ENCODE measurements at places on chromosomes 7 and 10. TPM values are rescaled to one million over a fixed set of nuclear protein-coding genes. Genes with fewer than 3 reads are reported as not detected.

GRCh38 chr7:88868456-88868855, 72.9 kb upstream of the TEX47 start:
- no peaks in the 10 kb centered on the region for H3K27me3 ChIP-seq
- no peak for DNase-seq
- no peak overlapping the region for H3K27ac ChIP-seq
- H3K4me3 ChIP-seq, result no peak overlapping the region
- H3K36me3 ChIP-seq, result no peaks in the 10 kb centered on the region

GRCh38 chr10:24685958-24686540, 37.6 kb downstream of the ARHGAP21 start:
- peaks cover 29% of the 10 kb centered on the region for H3K4me1 ChIP-seq
- DNase-seq, result no peak
- H3K27me3 ChIP-seq, result no peaks in the 10 kb centered on the region

DNA sequence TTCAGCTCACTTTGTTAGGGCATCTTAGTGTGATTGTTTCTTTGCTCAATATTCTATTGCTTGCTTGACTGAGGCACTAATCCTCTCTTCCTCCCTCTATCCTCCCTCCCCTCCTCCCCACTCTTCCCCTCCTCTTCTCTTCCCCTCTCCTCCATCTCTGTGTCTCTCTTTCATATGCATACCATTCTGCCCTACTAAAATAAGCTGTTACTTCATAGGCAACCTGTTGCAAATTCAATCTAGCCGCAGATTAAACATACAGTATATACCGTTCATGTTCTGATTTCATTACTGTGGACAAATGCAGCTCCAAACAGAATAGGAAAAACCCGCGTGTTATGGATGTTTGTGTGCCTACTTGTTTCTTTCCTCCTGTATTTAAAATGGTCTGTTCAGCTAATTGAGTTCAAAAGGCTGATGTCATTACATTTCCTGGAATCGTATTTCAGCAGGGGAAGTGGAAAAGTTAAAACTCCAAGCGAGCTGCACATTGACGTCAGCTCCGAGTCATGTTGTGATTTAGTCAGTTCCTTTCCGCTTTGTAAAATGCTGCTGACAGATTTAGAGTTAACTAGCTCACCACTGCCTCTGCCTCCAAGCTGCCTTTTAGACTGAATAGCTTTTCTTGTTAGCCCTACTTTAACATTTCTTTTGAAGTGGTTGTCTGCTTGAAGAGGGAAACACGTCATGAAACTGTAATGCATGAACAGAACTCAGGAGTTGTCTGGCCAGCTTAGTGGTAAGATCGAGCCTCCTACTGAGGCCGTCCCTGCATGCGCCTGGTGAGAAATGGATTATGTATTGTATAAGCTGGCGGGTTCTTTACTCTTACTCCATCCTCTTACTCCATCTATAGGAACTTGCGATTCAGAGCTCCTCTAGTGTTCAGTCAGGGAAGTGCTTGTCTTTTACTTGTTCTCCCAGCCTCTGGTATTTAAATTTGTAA, 69.0 kb downstream of the CREM start:
- peaks cover 8% of the 10 kb centered on the region for H3K4me1 ChIP-seq
- DNase-seq, result no peak
- peak overlapping the region; percentile 63 for H3K4me3 ChIP-seq
- no peaks in the 10 kb centered on the region for H3K36me3 ChIP-seq

Gene MEIG1
- total RNA-seq, result not detected

- no peak for DNase-seq
- no peaks in the 10 kb centered on the region for H3K4me1 ChIP-seq
- no peaks in the 10 kb centered on the region for H3K27me3 ChIP-seq
- H3K4me3 ChIP-seq, result no peak overlapping the region
- H3K36me3 ChIP-seq, result no peaks in the 10 kb centered on the region
- no peak overlapping the region for H3K27ac ChIP-seq
Measured at GRCh38 chr10:116450861-116451260, 23.2 kb downstream of the PNLIPRP3 start.

DNA sequence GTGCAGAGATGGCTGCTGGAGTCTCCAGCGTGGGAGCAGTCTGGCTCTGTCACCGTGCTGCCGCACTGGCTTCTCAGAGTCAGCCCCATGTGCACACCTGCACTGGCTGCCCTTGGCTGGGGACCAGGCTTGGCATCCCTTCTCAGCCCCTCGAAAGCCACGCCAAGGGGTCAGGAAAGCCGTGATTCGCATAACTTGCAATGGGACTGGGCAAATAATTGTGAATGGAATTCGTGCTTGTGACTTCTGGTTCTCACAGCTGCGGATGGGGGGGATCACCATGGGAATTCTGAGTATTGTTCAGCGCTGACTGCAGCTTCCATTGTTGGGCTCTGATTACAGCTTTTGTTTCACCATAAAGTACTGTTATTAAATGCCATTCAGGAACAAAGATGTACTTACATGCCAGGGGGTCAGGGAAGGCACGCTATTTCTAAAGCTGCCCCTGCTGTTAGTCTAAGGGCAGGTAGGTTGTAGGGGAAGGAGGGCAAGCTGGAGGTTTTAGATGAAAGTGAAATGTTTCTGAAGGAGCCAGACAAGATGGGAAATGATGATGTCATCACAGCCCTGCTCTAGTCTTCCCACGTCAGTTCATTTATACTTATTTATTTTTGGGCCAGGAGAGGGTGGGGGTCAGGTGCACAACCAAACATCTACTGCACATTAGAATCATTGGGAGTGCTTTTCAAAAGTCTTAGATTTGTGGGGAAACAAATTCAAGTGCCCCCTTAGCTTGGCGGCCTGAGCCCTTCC, 5.8 kb upstream of the PLEKHA1 start:
- no peak for DNase-seq
- H3K27me3 ChIP-seq, result no peaks in the 10 kb centered on the region
- peaks cover 4% of the 10 kb centered on the region for H3K4me1 ChIP-seq
- no peak overlapping the region for H3K4me3 ChIP-seq
- H3K36me3 ChIP-seq, result no peaks in the 10 kb centered on the region

DNA sequence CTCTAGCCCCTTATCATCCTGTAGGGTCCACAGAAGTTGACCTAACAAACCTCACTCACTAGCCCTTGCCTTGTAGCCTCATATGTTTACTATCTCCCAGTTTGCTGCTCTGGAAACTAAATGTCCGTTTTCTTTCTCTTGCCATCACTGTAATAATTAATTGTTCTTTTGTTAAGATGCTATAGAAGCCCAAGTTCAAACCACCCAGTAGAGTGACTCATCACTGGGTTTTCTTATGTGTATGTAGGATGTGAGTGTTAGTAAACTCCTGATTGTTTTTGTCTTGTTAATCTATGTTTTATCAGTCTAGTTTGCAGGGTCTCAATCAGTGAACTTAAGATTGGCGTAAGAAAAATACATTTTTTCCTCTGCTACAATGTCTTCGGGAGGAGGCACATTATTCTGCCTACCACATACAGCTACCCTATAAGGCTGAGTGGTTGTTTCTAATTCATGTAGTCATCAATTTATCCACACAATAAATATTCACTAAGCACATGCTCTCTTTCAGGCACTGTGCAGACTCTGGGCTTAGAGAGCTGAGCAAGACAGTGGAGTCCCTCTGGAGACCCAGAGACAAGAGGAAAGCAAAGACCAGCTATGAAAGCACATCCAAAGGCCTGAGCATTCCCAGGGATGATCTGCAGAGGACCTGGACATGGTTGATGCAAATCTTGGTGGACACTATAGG, 474.1 kb upstream of the AKR1E2 start:
- H3K27me3 ChIP-seq, result no peaks in the 10 kb centered on the region
- no peak for DNase-seq
- H3K36me3 ChIP-seq, result no peaks in the 10 kb centered on the region

Gene PLAC9
- 9.9 TPM for total RNA-seq

DNA sequence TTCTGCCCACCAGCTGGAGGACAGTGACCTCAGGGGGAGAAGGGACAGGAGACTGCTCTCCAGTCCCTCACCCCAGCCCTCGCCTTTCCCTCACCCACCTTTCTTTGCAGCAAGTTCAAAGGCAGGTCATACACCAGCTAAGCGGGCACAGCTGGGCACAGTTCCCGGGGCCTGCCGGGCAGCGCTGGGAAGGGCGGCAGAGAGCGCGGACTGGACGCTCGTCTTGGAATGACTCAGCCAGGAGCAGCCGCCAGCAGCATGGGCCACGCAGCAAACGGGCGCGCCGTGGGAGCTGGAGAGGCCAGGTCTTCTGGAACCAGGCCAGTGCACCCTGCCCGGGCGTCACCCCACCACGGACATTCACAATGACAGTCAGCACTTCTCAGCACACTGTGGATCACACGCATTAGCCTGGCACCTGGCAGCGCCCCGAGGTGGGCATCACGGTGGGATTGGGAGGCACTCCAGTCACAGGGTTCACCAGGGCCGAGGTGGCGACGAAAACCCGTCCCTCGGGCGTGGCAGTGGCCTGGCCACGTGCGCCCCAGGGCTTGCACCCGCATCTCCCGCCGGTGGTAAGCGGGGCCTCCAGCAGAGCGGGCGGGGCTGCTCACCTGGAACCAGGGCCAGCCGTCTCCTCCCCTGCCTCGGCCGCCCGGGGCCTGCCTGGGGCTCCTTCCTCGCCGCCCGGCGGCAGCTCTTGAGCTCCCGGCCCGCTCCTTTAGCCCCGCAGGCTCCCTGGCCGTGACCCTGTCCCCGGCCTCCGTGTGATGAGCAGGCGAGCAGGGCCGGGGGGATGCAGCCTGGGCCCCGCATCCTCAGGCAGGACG, 29.0 kb upstream of the WDFY4 start:
- H3K4me1 ChIP-seq, result peaks cover 7% of the 10 kb centered on the region
- H3K4me3 ChIP-seq, result peak overlapping the region; percentile 68
- no peaks in the 10 kb centered on the region for H3K36me3 ChIP-seq
- peak; percentile 84 for DNase-seq
- H3K27ac ChIP-seq, result no peak overlapping the region

GRCh38 chr7:108140671-108141070, 10.5 kb upstream of the LAMB4 start:
- no peaks in the 10 kb centered on the region for H3K27me3 ChIP-seq
- H3K27ac ChIP-seq, result no peak overlapping the region
- DNase-seq, result no peak
- H3K4me1 ChIP-seq, result no peaks in the 10 kb centered on the region
- H3K36me3 ChIP-seq, result no peaks in the 10 kb centered on the region

Gene OR2A5
- not detected for total RNA-seq

Gene ITPRID1
- total RNA-seq, result not detected

DNA sequence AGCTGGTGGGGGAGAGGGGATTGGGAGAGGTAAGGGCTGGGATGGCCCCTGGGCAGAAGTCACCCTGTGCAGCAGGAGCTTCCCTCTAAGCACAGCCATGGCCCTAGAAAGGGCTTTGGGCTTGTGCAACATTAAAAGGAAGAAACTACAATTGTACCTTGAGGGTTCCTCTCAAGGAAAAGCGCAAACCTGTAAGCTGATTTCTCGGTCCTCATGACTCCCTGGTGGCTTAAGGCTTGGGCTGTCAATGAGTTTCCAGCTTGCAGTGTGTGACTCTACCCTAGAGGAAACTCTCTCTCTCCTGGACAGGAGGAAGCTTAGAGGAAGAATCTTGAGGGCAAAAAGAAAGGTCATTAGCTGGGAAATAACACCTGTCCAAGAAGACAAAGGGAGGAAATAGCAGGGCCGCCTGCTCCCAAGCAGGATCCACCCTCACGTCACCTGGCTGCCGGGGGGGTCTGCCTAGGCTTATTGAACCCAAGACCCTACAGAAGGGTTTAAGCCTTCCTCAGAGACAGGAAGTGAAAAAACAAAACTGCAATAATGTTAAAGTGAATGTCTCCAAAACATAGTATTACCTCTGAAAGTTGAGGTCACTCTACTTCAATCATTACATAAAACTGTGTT, 112.5 kb downstream of the WDR11 start:
- H3K27ac ChIP-seq, result no peak overlapping the region
- H3K27me3 ChIP-seq, result no peaks in the 10 kb centered on the region
- no peaks in the 10 kb centered on the region for H3K36me3 ChIP-seq
- H3K4me1 ChIP-seq, result no peaks in the 10 kb centered on the region

Gene ELN
- total RNA-seq, result 41.1 TPM

Gene GPR141
- not detected for total RNA-seq

Data from psoas muscle (tissue), 8 donors.